ENCODE measurements at places on chromosomes 11 and 22. TPM values are rescaled to one million over a fixed set of nuclear protein-coding genes. Genes with fewer than 3 reads are reported as not detected.

- DNase-seq: no peak
Observed at GRCh38 chr22:29195118-29195963, 10.4 kb upstream of the EMID1 start.

DNA sequence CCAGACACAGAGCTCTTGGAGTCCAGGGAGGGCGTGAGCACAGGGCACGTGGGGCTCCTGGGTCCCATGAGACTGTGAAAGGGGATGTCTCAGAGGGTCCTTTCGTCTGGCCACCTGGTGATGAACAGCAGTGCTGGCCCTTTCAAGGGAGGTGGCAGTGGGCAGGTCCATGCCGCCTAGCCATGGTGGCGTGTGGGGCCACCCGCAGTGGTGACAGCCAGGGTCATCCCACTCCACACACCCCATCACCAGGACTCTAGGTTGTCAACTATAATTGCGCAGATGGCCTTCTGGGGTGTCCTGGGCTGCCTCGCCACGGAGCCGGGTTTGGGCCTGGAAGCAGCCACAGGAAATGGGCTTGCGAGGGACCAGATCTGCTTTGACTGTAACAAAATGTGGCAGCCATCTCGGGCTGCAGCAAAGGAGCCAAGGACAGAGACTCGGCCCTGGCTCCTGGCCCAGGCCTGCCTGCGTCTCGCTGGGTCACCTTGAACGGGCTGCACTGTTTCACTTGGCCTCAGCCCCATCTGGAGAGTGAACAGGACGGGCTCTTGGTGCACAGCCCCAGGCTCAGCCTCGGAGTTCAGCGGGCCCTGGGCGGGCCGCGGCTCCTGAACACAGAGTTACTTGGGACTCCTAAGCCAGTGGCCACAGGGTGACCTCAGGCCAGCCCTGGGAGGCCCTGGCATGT lies 1350.5 kb downstream of the BRD1 start:
- no peak for DNase-seq

DNA sequence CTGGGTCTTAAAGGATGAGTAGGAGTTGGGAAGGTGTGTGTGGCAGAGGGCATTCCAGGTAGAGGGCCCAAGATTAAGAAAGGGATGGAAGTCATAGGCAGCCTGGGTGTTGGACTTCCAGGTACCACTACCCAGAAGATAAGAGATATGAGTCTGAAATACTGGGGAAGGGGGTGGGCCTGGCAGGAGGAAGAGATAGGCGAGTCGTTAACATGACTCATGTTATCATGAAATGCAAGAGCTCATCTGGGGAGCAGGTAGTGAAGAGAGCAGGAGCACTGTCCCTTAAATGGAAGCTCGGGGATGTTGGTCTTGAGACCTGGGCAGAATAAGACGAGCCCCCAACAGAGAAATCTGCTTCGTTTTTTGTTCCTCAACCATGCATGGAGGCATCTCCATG lies 10.2 kb downstream of the ZC3H7B start:
- DNase-seq: no peak

DNA sequence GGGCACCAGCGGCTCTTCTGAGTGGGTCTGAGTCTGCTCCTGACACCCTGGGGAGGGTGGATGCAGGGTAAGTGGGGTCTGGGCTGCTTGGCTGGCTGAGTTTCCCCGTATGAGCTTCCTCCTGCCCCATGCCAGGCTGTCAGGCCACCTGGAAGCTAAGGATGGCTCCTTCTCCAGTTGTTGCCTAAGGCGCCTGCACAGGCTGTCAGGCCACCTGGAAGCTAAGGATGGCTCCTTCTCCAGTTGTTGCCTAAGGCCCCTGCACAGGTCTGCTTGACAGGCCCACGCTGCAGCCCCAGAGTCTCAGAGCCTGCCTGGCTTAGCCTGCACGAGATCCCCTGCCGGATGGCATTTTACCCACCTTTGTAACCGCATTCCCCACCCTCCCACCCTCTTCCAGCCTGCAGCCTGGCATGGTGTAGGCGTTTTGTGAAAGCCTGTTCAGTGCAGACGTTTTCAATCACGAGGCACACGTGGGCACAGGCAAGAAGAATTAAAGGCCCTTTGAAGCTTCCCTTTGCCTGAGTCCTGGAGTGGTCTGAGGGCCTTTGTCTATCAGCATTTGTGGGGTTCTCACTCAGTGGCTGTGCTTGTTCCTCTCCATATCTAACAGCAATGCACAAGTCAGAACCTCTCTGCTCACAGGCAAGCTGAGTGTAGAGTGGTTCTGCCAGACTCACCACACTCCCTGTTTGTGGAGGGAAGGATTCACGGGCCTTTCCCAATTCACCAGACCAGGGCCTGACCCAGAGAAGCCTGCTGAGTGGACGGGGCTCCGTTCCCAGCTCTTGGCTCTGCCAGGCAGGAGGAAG lies 40.2 kb upstream of the B3GAT1 start:
- no peak for DNase-seq

DNA sequence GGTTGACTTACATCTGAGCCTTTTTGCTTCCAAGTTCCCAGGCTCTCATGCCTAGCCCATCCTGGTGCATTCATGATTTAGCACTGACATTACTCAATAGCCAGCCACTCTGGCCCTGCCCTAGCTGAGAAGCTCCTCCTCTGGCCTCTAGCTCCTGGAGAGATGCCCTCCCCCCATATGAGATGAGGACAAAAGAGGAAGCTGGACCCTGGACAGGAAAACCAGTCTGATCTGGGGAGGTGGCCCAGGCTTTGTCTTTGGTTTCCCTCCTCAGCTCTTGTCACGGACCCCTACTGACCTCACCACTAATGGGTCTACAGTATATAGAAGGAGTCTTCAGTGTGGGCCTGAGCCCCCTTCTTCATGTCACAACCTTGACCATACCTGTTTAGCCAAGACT lies 3.0 kb downstream of the RHOG start:
- DNase-seq: peak; percentile 35

GRCh38 chr11:12677131-12677530 lies 2.9 kb downstream of the TEAD1 start:
- DNase-seq: peak; percentile 65

DNA sequence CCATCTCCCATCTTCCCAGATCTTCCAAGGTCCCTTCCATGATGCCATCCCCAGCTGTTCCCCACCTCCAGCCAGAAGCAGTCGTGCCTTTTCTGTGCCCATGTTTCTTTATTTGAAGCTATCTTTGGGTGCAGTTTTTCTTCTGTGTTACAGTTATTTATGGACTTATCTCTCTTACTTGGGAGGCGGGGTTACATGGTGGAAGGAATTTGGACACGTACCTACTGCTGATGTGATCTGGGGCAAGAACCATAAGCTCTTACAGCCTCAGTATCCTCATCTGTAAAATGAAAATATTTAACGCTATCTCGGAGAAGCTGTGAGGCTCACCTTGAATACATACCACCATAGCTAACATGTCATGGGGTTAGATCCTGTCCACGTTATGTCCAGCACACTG lies 98.9 kb downstream of the ZBTB16 start:
- DNase-seq: no peak

Gene OR5B21
- not detected for total RNA-seq

Gene OR10A2
- not detected for total RNA-seq

Gene TRIM29
- total RNA-seq: 1.3 TPM
